ENCODE measurements at places on chromosomes 4 and X.

- no peak overlapping the region for H3K27ac ChIP-seq
- H3K4me3 ChIP-seq = no peak overlapping the region
- peak; percentile 12 for DNase-seq
- H3K36me3 ChIP-seq = no peaks in the 10 kb centered on the region
Observed at GRCh38 chr4:74682567-74683359, 111.6 kb downstream of the BTC start.

GRCh38 chrX:1026263-1027015 is 186.0 kb downstream of the CRLF2 start:
- DNase-seq = no peak
- no peaks in the 10 kb centered on the region for H3K27me3 ChIP-seq
- no peak overlapping the region for H3K27ac ChIP-seq
- no peak overlapping the region for H3K4me3 ChIP-seq
- no peaks in the 10 kb centered on the region for H3K36me3 ChIP-seq

DNA sequence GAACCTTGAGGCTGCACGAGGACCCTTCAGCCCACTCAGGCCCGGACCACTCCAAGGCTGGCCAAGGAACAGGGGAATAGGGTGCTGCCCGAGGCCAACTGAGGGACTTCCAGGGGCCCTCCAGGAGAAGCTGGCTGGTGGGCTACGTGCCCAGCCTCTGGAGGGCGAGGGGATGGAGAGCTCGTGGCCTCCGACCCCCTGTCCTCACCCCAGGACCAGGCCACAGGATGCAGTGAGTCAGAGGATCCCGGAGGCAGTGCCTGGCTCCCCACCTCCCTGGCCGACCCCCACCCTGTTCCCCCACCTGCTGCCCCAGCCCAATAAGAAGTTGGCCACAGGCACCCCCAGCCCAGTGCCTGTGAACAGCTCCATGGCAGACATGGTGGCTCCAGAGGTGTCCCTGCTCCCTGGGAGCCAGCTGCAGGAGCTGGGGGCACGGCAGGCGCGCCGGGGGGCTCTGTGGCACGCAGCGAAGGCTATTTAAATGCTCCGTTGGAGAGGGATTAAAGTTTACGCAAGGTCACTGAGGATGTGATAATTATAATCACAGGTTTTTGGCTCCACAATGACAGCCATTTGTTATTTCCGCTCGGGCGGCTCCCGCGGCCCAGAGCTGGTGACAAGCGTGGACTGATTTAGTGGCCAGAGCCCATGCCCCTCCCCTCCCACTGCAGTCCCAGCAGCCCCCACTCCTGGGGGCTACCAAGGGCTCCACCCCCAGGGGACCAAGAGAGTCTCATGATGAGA is 95.7 kb upstream of the NKX1-1 start:
- H3K4me1 ChIP-seq = no peaks in the 10 kb centered on the region
- no peaks in the 10 kb centered on the region for H3K36me3 ChIP-seq
- no peak overlapping the region for H3K4me3 ChIP-seq
- no peak overlapping the region for H3K27ac ChIP-seq
- DNase-seq = peak; percentile 13
- peaks cover 18% of the 10 kb centered on the region for H3K27me3 ChIP-seq

DNA sequence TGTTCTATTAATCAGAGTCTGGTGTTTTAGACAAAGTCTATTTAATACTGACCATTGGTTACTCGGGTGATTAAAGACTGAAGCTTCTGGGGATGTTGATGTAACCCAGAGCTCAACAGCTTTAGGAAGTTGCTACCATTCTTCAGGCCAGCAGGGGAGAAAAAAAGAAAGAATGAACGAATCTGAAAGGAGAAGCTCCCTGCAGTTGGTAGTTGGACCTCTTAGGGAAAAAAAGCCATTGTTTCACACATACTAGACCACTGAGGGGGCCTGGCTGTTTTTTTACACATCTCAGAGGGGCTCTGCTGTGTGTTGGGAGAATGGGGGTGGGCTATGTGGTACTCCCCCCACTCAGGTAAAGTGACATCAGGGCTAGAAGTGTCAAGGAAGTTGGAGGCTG is 378.9 kb downstream of the KCNIP4 start:
- H3K4me3 ChIP-seq = no peak overlapping the region
- no peak for DNase-seq
- H3K27ac ChIP-seq = no peak overlapping the region
- no peaks in the 10 kb centered on the region for H3K36me3 ChIP-seq
- no peaks in the 10 kb centered on the region for H3K27me3 ChIP-seq

DNA sequence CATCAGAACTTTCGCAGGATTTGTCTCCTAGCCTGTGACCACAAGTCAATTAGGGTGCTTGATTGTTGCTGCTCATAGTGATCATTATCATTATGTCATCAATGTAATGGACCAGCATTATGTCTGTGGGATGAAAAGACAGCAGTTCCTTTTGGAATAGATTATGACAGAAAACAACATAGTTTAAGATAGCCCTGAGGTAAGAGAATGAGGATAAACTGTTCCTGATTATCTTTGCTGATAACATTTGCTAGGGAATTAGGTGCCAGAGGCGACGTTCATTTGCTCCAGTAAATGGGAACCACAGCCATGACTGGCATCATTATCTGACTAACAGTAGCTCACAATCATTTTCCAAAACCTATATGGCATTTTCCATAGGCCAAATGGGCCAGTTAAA is 12.7 kb upstream of the THOC2 start:
- no peaks in the 10 kb centered on the region for H3K4me1 ChIP-seq
- DNase-seq = no peak
- no peaks in the 10 kb centered on the region for H3K27me3 ChIP-seq
- no peak overlapping the region for H3K4me3 ChIP-seq

DNA sequence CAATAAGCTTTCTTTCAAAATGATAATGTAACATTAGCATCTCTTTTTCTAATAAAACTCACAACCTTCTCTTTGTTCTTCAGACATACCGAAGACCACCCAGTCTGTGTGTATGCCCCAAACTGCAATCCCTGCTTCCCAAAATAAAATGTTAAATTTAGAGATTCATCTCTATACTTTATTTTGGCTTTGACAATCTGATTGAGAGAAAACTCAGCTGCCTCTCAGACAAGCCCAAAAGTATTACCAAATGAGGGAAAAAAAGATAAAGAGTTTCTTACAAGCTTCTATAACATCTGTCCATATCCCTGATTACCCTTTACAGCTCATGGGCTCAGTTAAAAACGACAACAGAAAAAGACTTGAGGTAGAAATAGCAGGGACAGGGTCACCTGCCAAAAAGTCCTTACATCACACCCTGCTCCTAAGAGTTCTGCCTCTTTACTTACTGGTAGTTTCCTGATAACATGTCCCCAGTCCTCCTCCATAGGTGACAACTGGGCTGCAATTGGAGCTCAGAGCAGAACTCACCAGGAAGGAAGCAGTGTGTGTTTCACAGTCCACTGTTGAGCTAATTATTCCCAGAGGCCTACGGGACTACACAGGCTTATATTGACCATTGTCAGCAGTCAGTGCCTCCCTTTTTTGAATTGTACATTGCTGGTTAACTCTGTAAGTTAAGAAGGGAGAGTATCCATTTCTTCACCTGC is 70.9 kb upstream of the FAM9C start:
- H3K36me3 ChIP-seq = no peaks in the 10 kb centered on the region
- no peak overlapping the region for H3K27ac ChIP-seq
- no peaks in the 10 kb centered on the region for H3K4me1 ChIP-seq

DNA sequence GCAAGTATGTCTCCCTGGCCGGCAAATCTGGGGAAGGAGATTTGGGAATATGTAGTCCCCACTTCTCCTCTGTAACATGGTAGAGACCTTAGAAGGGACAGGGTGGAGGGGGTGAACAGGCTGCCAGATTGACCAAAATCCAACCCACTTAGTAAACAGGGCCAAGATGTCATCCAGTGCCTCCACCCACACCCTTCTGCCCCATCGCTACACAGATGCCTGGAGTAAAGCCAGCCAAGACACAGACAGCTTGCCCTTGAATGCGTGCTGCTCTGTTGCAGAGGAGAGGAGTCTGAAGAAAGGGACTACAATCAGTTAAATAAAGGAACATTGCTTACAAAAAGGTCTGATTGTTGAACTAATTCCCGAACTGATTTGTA is 160.1 kb upstream of the LDB2 start:
- no peak overlapping the region for H3K4me3 ChIP-seq
- H3K36me3 ChIP-seq = no peaks in the 10 kb centered on the region

GRCh38 chr4:36915717-36916116 is 328.8 kb upstream of the NWD2 start:
- no peaks in the 10 kb centered on the region for H3K27me3 ChIP-seq
- H3K4me1 ChIP-seq = no peaks in the 10 kb centered on the region
- no peaks in the 10 kb centered on the region for H3K36me3 ChIP-seq
- DNase-seq = no peak

- DNase-seq = no peak
- no peaks in the 10 kb centered on the region for H3K36me3 ChIP-seq
- no peaks in the 10 kb centered on the region for H3K27me3 ChIP-seq
- no peak overlapping the region for H3K4me3 ChIP-seq
- H3K27ac ChIP-seq = no peak overlapping the region
Observed at GRCh38 chrX:144798972-144799371, 448.3 kb upstream of the SPANXN1 start.

GRCh38 chrX:48910926-48911411 is 477 bp downstream of the SLC35A2 start:
- no peaks in the 10 kb centered on the region for H3K4me1 ChIP-seq
- H3K27me3 ChIP-seq = no peaks in the 10 kb centered on the region
- peak; percentile 30 for DNase-seq

- peaks cover 22% of the 10 kb centered on the region for H3K4me1 ChIP-seq
- no peaks in the 10 kb centered on the region for H3K27me3 ChIP-seq
- no peaks in the 10 kb centered on the region for H3K36me3 ChIP-seq
- no peak overlapping the region for H3K27ac ChIP-seq
- DNase-seq = peak; percentile 42
- H3K4me3 ChIP-seq = no peak overlapping the region
Observed at GRCh38 chr4:107279733-107280132, 243.6 kb upstream of the DKK2 start.

DNA sequence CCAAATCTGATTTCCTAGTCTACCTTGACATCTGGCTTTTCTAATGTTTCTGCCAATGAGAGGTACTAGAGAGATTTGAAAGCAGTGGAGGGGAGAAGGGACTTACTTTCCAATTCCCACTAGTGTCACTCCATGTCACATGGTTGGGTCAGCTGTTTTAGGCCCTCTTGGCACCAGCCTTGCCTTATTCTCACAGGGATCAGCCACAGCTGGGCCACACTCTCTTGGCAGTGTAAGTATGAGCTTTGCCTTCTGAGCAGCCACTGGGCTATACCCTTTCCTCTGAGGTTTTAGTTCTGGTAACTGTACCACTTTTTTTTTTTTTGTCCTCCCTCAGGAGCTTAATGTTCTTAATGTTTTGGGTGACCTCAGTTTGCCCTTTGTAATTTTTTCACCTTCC is 10.2 kb upstream of the ADH1C start:
- H3K36me3 ChIP-seq = no peaks in the 10 kb centered on the region
- H3K27me3 ChIP-seq = no peaks in the 10 kb centered on the region
- DNase-seq = no peak
- no peak overlapping the region for H3K4me3 ChIP-seq
- no peaks in the 10 kb centered on the region for H3K4me1 ChIP-seq
- H3K27ac ChIP-seq = no peak overlapping the region

- H3K27me3 ChIP-seq = peaks cover 3% of the 10 kb centered on the region
- peak; percentile 67 for DNase-seq
- no peaks in the 10 kb centered on the region for H3K36me3 ChIP-seq
- H3K4me1 ChIP-seq = no peaks in the 10 kb centered on the region
Observed at GRCh38 chrX:115679460-115679859, 118.5 kb downstream of the PLS3 start.

All from A673 (cell line).